Activated gamma-delta T cell (primary cell): ENCODE measurements at places on chromosomes 4 and X.

DNA sequence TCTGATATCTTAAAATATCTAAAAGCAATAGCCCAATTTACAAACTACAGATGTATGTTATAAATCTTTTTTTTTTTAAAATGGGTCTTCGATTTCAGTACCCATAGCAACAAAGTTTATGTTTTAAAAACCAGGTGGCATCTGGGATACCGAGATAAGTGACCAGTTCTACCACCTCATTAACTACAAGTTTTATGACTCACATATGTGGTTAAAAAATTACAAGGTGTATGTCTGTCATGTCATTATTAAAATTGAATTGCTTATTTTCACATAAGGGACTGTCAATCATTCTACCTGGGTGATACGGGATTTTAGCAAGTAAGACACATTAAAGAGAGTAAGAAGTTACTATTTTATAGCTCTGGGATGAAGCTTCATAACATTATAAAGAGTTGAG, 192.0 kb upstream of the ETNPPL start:
- DNase-seq: no peak

- no peak for DNase-seq
Measured at GRCh38 chr4:109959195-109959594, 46.5 kb downstream of the EGF start.

DNA sequence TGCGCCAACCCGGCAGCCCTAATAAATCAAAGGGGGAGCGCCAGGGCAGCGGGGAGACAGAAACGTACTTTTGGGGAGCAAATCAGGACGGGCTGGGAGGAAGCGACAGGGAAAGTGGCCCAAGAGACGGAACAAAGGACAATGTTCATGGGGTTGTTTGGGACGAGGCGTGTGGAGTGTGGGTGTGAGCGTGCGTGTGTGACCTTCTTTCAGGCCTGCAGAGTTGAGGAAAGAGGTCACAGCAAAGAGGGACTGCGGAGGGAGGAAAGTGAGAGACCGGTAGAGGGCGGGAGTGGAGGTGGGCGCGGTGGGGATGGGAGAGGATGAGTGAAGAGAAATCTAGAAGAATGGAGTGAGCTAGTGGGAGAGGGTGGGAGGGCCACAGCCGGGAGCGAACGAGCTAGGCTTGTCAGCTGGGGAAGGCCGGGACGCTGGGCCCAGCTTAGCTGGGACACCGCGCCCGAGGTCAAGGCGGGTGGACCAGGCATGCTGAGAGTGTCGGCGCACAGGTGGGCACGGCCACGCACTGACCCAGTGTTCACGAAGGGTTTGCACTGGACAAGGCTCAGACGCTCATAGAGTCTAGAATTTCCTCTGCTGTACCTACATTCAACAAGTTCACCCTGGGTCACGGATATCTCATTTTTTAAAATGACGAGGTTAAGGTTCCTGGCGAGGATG, 14.7 kb upstream of the PITX2 start:
- DNase-seq: no peak

DNA sequence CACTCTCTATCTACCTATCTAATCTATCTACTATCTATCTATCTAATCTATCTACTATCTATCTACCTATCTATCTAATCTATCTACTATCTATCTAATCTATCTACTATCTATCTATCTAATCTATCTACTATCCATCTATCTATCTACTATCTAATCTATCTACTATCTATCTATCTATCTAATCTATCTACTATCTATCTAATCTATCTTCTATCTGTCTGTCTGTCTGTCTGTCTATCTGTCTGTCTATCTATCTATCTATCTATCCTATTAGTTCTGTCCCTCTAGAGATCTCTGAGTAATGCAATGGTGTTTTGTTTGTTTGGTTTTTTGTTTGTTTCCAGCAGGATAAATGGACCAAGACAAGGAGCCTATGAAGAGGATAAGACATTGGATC, 9.4 kb upstream of the ASMTL start:
- DNase-seq: no peak

- no peak for DNase-seq
Measured at GRCh38 chr4:115121351-115122043, 8.1 kb upstream of the NDST4 start.

GRCh38 chr4:153486281-153487151, 20.4 kb downstream of the TMEM131L start:
- DNase-seq: no peak
